ENCODE measurements at places on chromosomes 7 and 10.

- DNase-seq: no peak
Measured at GRCh38 chr7:7408001-7408770, 127.5 kb downstream of the COL28A1 start.

DNA sequence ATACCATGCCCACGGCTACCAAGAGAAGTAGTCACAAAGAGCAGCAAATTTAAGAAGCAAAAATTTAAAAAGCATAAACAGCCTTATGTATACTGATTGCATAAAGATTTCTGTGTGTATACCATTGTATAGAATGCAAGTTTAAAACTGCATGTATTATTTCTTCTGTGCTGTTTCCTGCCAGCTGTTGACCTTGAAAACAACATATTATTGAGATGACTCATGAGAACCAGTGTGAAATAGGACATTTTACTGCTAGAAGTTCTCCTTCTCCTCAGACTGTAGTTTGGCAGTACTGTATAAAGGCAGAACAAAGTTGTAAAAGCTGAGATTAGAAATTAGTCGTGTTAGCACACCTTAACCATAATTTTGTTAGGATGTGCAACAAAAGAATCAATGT lies 42.3 kb upstream of the SGCE start:
- peak; percentile 80 for DNase-seq

DNA sequence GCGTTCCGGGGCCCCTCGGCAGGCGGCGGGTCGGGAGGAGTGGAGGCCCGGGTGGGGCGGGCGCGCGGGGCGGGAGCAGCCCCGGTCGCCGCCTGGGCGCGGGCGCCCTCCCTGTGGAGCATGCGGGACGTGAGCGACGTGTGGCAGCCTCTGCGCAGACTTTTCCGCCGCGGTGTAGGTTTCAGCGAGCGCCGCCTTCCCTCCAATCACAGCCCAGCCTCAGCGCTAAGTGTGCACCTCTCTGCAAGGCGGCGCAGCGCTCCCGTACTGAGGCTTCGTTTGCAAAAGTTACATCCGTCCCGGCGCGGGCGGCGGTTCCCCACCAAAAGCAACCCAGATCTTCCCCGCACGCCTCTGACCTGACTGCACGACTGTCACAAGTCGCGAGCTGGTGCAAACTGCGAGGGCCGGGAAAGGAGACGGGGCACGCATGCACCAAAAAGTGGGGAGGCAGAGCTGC lies 1.2 kb upstream of the PFKFB3 start:
- DNase-seq: peak; percentile 91

- no peak for DNase-seq
Measured at GRCh38 chr10:53153831-53154230, 381.2 kb upstream of the MBL2 start.

GRCh38 chr7:54711900-54712595 lies 47.0 kb downstream of the SEC61G start:
- DNase-seq: no peak

GRCh38 chr10:182441-183201 lies 47.4 kb downstream of the ZMYND11 start:
- peak; percentile 59 for DNase-seq

GRCh38 chr7:6533893-6534495 lies 17.3 kb downstream of the GRID2IP start:
- no peak for DNase-seq

- no peak for DNase-seq
Measured at GRCh38 chr7:2737771-2738540, 50.0 kb downstream of the AMZ1 start.

- peak; percentile 64 for DNase-seq
Measured at GRCh38 chr10:86410542-86411124, 44.0 kb upstream of the GRID1 start.

DNA sequence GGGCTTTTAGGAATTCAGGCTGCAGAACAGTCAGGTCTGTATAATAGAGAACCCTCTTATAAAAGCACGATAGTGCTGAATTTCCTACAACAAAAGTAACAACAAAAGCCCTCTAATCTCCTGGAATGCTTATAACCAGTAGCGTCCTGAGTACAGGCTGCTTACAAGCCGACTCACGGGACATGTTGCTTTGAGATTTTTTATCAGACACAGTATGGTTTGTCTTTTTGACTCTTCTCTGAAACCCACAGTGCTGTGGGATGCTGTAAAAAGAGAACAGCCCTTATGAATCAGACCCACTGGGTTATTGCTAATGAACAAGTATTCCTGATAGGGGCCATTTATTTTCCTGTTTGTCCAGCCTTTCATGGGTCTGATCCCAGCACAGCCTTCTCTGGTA lies 59.4 kb downstream of the PLPP4 start:
- DNase-seq: no peak

- DNase-seq: no peak
Measured at GRCh38 chr7:116329686-116330503, 119.6 kb downstream of the TES start.

DNA sequence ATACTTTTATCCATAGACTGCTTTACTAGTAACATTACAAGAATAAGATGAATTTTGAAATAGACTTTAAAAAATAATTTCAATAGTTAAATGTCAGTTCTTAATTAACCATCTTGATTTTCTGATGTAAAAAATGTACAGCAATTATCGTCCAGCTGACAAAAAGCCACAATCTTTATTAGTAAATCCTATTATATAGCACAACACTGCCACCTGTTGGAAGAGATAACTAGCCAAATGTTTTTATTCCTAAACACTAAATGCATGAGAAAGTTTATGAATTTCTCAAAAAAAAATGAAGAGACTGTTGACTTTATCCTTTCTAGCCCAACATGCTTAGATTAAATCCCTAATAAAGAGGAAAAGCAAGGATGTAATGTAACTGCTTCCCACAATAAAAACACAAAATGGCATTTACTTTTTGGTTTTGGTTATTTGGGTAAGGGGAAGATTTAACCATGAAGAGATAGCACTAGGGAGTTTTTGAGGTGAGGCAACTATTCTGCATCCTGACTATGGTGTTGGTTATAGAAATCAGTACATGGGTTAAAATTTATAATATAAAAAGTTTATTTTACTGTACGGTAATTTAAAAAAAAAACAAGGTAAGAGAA lies 8.0 kb downstream of the COA1 start:
- peak; percentile 53 for DNase-seq

GRCh38 chr10:16942381-16943078 lies 125.3 kb upstream of the RSU1 start:
- DNase-seq: no peak

DNA sequence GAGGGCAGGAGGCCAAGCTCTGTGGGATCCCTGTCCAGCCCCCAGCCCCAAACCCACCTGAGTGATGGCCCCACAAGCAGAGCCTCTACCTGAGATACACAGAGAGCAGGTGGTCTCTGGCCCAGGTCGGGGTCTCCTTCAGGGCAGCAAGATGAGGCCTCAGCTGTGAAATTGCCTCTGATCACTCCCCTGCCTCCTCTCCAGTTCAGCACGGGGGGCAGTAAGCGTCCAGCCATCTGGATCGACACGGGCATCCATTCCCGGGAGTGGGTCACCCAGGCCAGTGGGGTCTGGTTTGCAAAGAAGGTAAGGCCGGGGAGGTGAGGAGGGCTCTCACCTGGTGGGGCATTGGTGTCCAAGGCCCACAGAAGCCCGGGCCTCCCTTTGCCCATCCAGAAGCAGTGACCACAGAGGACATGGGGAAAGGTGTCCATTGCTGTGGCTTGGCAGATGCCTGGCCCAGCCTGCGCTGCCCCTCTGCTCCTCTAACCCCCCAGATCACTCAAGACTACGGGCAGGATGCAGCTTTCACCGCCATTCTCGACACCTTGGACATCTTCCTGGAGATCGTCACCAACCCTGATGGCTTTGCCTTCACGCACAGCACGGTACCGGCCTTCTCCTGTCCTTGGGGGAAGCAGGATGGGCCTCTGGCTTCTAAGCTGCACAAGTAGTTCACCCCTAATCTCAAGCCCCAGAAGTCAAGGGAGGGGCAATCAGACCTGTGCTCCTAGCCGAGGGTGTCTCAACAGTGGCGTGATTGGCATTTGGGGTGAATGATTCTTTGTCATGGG lies 3.1 kb downstream of the CPA1 start:
- no peak for DNase-seq

DNA sequence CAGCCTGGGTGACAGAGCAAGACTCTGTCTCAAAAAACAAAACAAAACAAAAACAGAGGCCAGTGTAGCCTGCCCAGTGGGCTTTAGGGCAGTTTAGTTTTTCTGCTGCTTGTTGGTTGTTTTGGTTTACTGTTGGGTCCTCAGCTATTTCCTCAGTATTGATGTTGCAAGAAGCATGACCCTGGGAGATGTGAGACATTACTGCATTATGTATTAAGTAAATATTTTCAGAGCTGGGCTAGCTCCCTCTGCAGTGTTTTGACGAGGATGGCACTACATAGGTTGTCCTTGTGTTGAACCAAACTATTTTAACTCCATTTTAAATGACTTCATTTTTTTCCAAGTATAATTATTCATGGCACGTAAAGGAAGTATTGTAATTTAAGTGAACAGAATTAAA lies 4.8 kb downstream of the AKAP9 start:
- peak; percentile 61 for DNase-seq

- DNase-seq: no peak
Measured at GRCh38 chr10:8588135-8588534, 533.6 kb downstream of the GATA3 start.

GRCh38 chr10:21803374-21803773 lies 200.2 kb downstream of the DNAJC1 start:
- no peak for DNase-seq

- DNase-seq: no peak
Measured at GRCh38 chr10:79985481-79986072, 36.7 kb upstream of the SFTPD start.

DNA sequence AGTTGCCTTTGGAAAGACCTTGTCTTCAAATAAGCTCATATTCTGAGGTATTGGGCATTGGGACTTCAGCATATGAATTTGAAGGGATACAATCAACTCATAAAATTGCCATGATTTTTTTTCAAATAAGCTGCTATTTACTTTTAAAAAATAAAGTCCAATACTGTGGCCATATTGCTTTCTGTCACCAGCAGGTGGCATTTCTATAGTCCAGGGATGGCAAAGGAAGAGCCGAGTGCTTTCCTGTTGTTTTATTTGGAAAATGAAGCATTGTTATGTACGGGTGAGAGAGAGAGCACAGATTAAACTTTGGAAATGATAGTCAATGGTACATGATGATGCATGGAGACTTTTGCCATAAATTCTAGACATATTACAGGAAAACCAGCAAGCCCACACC lies 104.1 kb upstream of the DPP6 start:
- no peak for DNase-seq

- DNase-seq: no peak
Measured at GRCh38 chr7:23136216-23136615, 30.6 kb downstream of the KLHL7 start.

GRCh38 chr7:30253796-30254165 lies 30.6 kb upstream of the ZNRF2 start:
- DNase-seq: no peak

- DNase-seq: peak; percentile 49
Measured at GRCh38 chr7:102927312-102927933, 14.6 kb downstream of the LRRC17 start.

- DNase-seq: no peak
Measured at GRCh38 chr7:106982415-106982814, 62.1 kb upstream of the PRKAR2B start.

GRCh38 chr10:3056280-3057037 lies 10.9 kb upstream of the PFKP start:
- DNase-seq: peak; percentile 30

DNA sequence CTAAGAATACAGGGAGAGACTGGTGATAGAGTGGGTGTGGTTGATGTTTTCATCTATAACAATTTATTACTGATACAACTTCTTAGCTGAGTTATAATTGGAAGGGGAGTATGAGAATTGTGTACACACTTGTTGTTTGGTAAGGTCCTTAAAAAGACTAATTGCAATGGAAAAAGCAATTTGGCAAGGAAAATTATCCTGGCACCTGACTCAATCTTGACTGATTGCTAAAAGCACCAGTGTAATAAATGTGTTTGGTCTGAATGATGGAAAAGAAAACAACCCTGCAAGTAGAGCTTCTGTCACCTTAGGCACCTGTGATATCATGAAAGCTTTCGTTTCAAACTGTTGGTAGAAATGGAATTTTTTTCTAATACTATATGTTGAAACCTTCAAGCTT lies 6.7 kb upstream of the GSDME start:
- no peak for DNase-seq

DNA sequence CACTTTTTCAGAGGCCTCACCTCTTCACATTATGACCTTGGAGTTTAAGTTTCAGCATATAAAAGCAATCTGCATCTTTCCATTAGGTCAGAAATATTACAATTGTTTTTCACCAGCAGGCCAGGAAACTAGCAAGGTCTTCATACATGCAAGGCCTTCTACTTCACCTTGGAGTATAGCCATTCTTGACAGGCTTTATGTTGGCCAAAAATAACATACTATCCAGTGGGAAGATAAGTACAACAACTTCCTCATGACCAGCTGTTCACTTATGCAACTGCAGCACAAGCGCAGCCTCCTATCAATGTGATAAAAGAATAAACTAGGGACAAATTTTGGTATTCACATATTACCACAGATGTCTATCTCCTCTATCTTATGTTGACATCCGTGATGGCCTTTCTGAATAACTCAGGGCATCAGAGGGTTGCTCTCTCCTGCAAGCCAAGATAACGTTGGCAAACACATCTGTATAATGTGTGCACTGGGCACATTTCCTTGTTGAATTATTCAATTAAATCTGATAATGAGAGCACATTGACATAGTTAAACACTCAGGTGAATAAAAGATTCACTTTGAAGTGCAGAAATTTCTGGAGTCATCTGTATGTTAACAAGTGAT lies 239.8 kb downstream of the FZD1 start:
- DNase-seq: no peak

- no peak for DNase-seq
Measured at GRCh38 chr7:16350634-16351033, 70.7 kb downstream of the CRPPA start.

DNA sequence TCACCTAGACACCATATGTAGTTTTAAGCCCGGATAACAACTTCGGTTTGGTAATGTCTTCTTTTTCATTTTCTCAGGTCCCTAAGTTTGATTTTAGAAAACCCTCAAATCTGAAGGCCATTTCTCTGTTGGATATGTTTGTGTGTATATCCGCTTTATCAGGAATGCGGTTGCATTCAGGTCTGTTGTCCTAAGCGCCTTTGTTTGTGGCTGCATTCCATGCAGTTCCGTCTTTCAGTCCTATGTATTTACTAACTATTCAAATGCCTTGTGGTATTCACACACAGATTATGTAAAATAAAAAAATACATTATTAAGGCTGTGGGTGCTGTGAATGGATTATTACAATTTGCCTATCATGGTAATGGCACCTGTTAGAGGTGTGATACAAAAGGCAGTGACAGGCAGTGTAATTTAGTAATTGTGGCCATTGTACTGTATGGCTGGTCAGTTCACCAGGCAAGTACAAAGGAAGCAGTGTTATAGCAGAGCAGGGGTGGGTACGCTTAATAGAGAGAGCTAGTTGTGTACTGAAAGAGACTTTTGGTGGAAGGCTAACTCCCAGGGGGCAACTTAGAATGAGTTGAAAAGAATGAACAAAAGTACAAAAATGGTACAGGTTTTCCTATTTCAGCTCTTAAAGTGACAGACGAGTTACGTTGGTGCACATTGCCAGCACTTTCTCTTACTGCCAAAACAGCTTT lies 136.4 kb downstream of the VTI1A start:
- no peak for DNase-seq

GRCh38 chr7:75050501-75050900 lies 23.1 kb downstream of the RCC1L start:
- no peak for DNase-seq

- DNase-seq: no peak
Measured at GRCh38 chr7:110153222-110153621, 937.7 kb upstream of the LRRN3 start.

- DNase-seq: no peak
Measured at GRCh38 chr10:125084614-125085257, 75.6 kb downstream of the CTBP2 start.

- DNase-seq: peak; percentile 94
Measured at GRCh38 chr10:3624367-3624766, 160.6 kb downstream of the KLF6 start.

Measured in EL (cell line).